Activated gamma-delta T cell treated with Interleukin-2 at 50 U/mL for 16 hours (primary cell): ENCODE measurements at places on chromosomes 12 and 14.

GRCh38 chr12:45912774-45913173 lies 77.6 kb downstream of the SCAF11 start:
- no peak for DNase-seq

DNA sequence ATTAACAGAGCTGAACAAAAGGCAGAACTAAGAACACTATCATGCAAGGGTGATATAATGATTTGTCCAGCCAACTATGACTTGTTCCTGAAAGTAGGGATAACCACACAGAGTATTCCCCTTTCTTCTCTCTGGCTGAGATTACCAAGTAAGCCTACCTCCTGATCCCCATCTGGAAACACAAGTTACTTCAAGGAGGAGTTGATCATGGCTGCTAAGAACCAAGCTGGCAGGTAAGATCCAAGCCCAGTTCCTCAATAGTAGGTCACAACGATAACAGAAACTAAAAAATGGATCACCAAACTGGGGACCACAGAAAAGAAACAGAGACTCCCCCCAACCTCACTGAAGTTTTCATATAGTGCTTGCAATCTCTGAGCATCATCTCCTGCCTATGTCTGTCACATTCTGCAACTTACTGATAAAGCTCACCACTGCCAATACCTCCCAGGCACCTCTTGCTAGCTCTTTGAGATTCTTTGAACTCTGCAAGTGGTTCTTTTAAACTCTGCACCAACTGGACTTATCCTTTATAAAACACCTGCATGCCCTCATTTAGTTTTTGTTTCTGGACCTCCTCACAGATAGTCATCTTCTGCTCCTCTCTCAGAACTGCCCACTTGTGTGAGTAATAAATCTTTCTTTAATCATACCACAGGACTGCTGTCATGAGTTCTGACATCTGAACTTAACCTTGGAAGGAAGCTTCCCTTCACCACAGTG lies 76.6 kb downstream of the LRP6 start:
- DNase-seq, result no peak

DNA sequence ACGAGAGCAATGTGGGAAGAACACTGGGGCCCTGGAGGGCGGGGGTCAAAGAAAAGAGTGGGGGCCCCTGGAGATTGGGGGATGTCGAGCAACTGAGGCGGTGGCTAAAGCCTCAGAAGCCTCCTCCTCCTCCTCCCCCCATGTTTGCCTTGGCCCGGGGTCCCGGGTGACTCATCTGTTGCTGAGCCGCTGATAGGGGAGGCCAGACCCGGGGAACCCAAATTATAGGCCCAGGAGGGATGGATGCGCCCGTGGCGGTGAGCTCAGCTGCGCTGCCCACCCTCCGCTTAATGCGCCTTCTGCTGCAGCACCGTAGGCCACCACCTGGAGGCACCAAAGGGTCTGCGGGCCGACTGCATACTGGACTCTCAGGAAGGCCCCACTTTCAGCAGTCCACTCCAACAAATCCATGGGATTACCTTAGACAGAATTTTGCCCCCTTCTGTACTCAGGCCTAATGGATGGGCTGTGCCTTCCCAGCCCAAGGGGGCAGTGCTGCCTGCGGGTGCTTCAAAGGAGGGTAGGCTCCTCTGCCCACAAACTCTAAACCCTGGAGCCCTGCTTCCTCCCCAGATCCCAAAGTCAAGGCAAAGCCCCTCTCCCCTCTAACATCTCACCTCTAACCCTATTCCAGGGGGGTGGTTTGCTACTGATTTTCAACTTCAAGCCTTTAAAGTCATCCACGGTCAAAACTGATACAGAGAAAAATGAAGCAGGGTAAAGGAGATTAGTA lies 2.6 kb upstream of the WNT10B start:
- no peak for DNase-seq

GRCh38 chr12:68370006-68370590 lies 37.9 kb upstream of the MDM1 start:
- DNase-seq, result no peak

DNA sequence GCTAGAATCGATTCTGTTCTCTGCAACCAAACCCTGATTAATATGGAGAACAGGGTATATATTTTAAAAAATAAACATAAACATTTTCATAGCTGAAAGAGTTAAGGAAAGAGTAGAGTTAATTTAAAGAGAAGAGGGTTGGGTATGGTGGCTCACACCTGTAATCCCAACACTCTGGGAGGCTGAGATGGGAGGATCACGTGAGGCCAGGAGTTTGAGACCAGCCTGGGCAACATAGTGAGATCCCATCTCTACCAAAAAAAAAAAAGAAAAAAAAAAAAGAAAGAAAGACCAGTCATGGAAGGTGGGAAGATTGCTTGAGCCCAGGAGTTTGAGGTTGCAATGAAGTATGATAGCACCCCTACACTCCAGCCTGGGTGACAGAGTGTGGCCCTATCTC lies 25.5 kb downstream of the GTSF1 start:
- no peak for DNase-seq

GRCh38 chr12:69563166-69563762 lies 22.0 kb upstream of the CCT2 start:
- no peak for DNase-seq

DNA sequence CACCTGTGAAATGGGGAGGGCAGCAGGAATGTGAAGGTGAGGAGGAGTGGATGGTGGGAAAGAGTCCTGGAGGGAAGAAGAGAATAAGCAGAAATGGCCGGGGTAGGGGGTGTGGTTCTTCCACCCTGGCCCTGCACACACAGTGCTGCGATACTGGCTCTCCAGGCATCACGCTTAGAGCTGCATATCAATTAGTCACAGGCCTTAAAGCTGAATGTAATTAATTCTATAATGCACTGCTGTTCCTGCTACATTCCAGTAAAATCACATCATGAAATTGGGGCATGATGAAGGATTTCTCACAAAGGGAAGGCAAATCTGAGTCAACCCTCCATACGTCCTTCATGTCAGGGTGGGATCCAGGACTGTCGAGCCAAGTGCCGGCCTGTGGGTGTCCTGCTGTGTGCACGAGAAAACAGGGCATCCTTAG lies 566.1 kb downstream of the BCL11B start:
- DNase-seq, result no peak
